ENCODE measurements at places on chromosomes 12 and 14.

DNA sequence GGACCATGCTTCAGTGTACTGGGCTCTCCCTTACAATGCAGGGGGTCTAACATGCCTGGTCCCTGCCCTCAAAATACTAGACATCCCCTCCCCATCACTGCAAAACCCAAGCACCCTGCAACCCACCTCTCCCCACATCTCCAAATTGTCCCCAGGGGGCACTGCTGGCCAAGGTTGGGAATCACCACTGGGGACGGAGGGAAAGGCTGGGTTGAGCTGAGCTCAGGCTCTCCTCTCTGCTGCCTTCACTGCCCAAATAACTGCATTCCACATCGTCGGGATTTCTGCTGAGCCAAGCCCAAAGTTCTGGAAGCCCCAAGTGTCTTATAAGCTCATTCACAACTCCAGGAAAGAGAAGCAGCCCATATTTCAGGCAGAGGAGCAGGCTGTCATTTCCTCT, 69.6 kb downstream of the NT5DC3 start:
- no peak for DNase-seq

- DNase-seq = no peak
These were observed 138.5 kb downstream of the DICER1 start for GRCh38 chr14:95018821-95019220.

- DNase-seq = peak; percentile 54
These were observed 2.7 kb upstream of the CDKN1B start for GRCh38 chr12:12714276-12715021.

GRCh38 chr12:112103758-112104503, 4.7 kb downstream of the NAA25 start:
- no peak for DNase-seq

- no peak for DNase-seq
These were observed 363.4 kb upstream of the PDE3A start for GRCh38 chr12:20004952-20005351.

DNA sequence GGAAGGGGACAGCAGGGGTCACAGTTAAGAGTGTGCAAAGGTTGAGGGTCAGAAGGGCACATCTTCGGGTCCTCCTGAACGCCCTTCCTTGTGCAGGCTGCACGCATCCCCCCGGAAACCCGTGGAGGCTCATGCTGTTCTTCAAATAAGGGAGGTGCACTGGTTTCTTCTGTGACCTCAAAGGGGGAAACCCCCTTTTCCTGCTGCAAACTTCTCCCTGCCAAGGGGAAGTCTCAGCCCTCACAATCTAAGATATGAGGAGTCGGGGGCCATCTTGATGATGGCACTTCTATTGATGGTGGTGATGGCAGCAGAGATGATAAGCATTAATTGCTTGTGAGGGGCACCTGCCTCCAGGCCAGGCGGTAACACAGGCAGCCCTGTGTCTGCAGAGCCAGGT, 40.0 kb downstream of the ISCA2 start:
- DNase-seq = no peak

DNA sequence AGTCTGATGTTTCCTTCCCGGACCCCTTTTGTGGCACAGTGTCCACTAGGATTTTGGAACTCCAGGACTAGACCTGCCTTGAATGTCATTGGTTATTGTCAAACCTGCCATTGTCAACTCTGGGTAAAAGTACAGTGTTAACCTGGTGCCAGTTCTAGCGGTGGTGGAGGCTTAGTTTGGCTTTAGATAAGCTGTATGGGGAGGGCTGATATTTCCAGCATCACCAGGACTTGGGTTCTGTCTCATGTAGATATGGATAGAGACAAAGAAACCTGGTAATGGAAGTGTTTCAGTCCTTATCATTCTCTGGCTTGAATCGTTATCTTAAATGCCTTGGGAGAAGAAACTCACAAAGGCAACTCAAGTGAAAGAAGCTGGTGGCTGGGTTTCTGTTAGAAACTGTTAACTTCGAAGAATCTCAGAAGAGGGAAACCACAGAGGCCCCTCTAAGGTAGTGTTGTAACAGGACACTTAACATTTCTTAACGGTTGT, 10.6 kb downstream of the CHST11 start:
- no peak for DNase-seq

- no peak for DNase-seq
These were observed 30.2 kb upstream of the NR1H4 start for GRCh38 chr12:100443434-100443833.

DNA sequence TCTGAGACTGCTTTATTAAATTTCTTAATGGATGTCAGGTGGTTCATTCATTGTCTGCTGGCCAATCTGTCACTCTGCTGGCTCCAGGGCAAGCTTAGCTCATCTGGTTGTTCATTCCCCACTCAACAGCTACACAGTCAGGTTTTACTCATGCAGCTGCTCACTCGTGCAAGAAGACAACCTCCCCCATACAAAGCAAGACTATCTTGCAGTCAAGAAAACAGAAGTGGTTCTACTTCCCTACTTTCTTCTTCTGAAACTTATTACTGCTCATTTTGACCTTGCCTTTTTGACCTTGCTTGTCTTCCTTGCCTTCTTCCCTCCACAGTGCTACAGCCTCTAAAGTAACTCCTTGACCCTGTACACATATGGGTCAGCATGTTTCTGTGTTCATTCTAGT, 277.9 kb downstream of the SSPN start:
- peak; percentile 77 for DNase-seq

GRCh38 chr14:79225815-79226214, 985.5 kb downstream of the DIO2 start:
- DNase-seq = no peak

GRCh38 chr12:52280319-52280795, 5.9 kb downstream of the KRT86 start:
- DNase-seq = no peak

DNA sequence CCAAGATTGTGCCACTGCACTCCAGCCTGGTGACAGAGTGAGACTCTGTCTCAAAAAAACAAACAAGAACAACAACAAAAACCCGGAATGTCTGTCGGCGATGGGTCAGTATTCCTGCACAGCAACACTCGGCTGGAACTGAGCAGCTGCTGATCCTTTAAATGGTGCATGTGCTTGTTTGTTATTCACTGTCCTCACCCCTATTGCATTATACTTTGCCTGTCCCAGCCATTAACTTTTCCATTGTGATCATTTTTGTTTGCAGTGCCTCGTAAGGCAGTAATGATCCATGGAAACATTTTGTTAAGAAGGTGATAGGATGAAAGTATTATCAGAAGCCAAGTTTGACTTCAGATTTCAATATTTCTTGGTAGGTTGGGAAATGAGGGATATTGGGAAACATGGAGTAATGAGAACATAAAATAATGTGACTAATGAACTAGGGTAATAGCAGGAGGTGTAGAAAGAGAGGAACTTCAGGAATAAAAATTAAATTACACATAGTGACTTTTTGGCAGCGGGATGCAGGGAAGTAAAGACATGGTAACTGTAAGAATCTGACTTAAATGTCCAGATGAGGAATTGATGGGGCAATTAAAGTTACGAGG, 6.1 kb downstream of the ACSS3 start:
- no peak for DNase-seq

- DNase-seq = peak; percentile 6
These were observed 20.5 kb downstream of the AGAP2 start for GRCh38 chr12:57717846-57718640.

DNA sequence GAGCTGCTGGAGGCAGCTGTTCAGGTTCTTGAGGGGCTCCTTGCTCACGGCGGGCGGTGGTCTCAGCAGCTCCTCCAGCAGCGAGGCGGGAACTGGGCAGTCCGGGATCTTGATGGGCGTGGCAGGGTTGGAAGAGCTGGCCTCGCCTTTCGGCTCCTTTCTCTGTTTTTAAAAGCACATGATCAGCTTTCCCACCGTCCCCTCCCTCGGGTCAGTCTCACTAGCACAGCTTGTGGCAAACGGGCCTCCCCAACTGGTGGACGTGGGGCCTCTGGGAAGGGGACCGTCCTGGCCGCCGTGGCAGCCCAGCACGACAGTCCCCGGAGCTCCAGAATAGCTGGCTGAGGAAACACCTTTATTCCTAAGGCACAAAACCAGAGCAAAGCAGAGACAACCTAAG, 12.5 kb upstream of the ANKLE2 start:
- DNase-seq = no peak

- DNase-seq = no peak
These were observed 25.7 kb upstream of the CDK17 start for GRCh38 chr12:96425951-96426350.

GRCh38 chr14:60349663-60350365, 100.8 kb downstream of the PPM1A start:
- DNase-seq = peak; percentile 54

- no peak for DNase-seq
These were observed 10.9 kb upstream of the TFCP2 start for GRCh38 chr12:51183816-51184215.

- DNase-seq = peak; percentile 23
These were observed 15.8 kb upstream of the CPNE8 start for GRCh38 chr12:38921025-38921677.

DNA sequence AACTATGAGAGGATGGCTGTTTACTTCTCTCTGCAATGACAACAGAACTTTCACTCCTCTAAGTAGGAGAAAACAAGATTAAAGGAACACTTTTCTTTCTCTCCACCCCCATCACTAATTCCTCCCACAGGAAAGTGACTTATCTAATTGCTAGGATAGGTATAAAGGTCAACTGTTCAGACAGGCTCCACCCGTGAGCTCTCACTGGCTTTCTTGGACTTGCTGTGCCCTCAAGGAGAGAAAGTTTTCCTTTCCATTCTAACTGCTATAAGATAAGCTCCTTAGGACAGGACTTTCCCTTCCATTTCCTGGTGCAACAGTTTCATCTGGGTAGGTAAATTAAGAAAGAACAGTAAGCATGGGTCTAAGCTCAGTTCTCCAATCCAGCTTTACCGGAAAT, 4.8 kb downstream of the SLC41A2 start:
- no peak for DNase-seq

- no peak for DNase-seq
These were observed 523 bp upstream of the SLC6A15 start for GRCh38 chr12:84913129-84913515.

DNA sequence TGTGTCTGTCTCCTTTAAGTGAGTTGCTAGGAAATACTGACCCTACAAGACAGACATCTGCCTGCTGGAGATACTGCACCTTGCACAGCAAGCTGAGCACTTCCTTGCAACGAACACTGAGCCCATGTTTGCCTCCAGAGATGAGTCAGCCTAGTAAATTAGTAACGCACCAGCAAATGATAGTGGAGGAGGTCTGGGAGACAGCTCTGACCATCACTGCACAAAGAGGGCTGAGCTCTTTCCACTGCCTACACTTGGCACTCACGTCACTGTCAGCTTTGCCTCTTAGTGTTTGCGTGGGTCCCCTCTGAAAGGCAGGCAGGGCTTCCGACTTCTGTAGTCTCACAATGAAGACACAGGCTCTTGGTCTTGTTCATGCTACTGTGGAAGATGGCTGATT, 109.0 kb downstream of the APAF1 start:
- peak; percentile 86 for DNase-seq

DNA sequence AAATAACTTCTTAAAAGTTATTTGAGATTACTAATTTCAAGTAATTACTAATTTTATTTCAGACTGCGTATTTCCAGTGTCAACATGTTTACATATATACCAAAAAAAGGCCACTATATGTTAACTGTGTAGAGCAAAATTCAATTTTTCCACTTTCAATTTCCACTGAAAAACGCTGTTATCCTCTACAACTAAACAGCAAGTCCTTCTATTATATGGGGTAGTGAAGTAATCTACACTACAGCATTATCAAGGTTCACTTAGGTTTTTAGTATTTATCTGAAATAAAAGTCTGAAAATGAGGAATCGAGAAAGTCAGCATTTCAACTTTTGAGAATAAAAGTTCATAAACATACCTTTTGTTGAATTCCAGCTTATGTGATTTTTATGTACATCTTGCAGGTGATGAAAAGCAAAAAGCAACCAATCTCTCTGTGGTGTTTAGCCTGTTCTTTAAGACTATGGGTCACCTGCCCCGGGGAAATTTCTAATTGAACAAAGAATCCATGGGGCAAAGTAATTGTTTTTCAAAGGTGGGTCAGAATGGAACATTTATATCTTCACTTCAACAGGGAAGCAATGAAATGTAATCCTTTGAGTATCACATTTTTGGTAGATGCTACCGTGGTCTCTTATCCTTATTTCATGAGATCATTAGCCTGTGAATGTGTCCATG, 3.3 kb downstream of the BTG1 start:
- no peak for DNase-seq

GRCh38 chr12:107139787-107140186, 46.4 kb upstream of the CRY1 start:
- DNase-seq = no peak

- DNase-seq = no peak
These were observed 101.4 kb downstream of the SLC8A3 start for GRCh38 chr14:70087380-70087697.

- DNase-seq = no peak
These were observed 72.6 kb upstream of the NCOR2 start for GRCh38 chr12:124640056-124640455.

DNA sequence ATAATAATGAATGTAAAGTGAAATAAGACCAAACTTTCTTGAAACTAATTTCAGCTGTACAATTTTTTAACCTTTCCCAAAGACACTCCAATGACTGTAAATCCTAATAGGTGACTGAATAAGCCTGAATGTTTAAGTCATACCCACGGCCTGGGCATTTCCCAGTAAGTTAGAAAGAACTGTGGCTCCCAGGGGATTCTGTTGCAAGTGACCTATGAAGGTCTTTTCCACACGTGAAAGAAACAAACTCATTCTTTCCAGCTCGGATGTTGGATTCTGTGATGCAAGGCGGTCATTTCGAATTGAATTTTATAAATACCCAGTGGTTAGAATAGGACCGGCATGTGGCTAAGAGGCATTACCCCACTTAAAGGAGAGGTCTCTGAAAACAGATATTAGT, 1134.4 kb downstream of the GALC start:
- DNase-seq = no peak

DNA sequence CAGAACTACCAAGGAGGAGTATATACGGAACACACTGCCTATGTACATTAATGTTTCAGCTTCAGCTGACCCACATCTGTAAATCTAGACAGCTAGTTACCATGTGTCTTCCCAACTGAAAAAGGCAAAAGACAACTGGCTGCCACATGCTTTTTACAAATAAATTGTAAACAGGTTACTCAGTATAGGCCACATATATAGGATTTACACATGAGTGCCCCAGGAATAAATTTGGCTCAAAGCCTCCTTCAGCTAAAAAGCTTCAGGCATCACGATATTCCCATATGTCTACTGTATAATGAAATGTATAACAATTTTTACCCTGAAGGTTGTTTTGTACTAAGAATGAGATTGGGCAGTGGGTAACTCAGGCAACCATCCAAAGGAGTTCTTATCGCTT, 175.9 kb upstream of the BMP4 start:
- DNase-seq = no peak

GRCh38 chr12:97267594-97268202, 194.9 kb upstream of the RMST start:
- DNase-seq = no peak

Measured in GM10248 (cell line).